ENCODE measurements at places on chromosomes 2 and 18.

GRCh38 chr2:230888824-230889400 is 24.2 kb downstream of the ITM2C start:
- no peak for DNase-seq

DNA sequence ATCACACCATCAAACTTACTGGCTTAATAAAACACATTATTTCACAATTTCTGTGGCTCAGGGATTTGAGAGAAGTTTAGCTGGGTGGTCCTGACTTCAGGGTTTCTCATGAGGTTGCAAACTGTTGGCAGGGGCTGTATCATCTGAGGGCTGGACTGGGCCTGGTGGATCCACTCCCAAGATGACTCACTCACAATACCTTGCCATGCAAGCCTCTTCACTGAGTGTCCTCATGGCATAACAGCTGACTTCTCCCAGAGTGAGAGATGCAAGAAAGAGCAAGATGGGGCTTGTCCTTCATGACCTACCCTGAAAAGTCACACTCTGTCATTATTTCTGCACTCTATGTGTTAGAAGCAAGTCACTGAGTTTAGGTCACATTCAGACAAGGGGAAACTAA is 73.8 kb downstream of the AQP4 start:
- no peak for DNase-seq

DNA sequence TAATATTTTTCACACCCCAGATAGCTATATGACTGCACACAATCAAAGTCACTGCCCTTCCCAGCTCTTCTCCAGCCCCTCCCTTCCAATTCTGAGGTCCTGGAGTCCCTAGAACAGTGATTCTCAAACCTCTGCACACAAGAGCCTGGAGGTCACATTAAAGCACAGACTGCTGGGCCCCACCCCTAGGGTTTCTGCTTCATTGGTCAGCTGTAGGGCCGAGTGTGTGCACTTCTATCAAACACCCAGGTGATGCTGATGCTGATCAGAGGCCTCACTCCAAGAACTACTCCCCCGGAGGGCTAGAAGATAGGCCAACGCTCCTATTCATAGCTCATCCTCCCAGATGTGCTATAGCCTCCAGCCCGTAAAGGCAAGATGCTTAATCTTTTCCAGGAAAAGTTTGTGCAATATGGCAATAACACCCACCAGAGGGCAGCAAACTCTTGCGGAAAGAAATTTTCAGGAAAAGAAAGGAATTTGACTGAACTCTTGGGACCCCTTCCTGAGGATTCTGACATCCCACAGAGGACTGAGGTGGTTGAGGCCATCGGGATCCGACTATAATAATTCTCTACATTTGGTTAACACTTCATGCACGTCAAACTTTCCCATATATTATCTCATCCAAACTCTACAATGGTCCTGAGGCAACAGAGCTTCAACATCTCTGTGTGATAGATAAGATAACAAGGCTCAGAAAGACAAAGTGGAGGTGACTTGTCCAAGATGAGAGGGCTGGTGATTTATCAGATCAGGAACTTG is 194.2 kb upstream of the PKDCC start:
- no peak for DNase-seq

DNA sequence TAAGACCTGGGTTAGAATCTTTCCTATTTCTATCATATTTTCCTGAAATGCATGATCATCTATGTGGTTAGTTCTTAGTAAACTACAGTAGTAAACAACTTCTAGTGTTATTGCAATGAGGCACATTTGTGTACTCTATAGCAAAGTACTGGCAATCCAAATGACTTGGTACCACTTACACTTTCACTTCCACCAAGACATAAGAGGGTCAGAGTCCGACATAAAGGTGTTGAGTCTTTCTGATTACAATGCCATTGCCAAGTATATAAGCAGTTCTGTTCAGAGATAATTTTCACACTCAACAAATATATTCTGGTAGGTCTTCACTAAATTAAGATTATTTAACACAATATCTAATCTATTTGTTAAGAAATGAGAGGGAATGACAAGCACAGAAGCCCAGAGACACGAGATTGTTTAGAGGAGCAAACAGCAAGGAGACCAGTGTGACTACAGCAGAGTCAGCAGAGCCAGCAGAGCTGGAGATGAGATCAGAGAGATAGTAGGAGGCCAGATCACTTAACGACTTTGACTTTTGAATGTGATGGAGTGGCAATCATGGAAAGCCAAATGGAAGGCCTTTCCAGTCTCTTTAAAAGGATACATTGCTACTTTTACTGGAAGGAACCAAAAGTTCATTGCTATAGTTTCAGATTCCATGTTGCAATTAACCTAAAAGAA is 27.5 kb downstream of the SOS1 start:
- DNase-seq, result no peak

- DNase-seq, result no peak
Measured at GRCh38 chr2:137539336-137539735, 424.9 kb upstream of the HNMT start.

GRCh38 chr18:8249811-8250210 is 359.4 kb upstream of the RAB12 start:
- DNase-seq, result no peak

GRCh38 chr2:227914362-227914761 is 42.9 kb downstream of the DAW1 start:
- no peak for DNase-seq

DNA sequence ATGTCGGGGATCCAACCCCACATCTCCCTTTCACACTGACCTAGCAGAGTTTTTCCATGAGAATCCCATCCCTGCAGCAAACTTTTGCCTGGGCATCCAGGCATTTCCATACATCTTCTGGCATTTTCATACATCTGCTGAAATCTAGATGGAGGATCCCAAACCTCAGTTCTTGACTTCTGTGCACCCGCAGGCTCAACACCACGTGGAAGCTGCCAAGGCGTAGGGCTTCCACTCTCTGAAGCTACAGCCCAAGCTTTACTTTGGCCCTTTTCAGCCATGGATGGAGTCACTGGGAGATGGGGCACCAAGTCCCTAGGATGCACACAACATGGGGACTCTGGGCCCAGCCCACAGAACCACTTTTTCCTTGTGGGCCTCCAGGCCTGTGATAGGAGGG is 32.2 kb upstream of the TEX51 start:
- no peak for DNase-seq

DNA sequence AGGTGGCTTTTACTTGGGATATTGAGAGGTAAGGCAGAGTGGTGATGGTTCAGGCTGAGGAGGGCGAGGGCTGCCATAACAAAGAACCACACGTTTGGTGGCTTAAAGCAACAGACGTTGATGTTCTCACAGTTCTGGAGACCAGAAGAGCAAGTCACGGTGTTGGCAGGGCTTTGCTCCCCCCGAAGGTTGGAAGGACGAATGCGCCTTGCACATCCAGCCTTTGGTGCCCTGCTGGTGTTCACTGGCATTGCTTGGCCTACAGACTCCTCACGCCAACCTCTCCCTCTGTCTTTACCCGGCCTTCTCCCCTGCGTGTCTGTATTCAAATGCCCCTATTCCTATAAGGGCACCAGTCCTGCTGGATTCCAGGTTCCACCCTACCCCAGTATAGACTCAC is 125.4 kb downstream of the TPO start:
- peak; percentile 9 for DNase-seq

- DNase-seq, result no peak
Measured at GRCh38 chr2:127611076-127611925, 34.7 kb upstream of the GPR17 start.

GRCh38 chr2:235756491-235756890 is 262.6 kb downstream of the AGAP1 start:
- no peak for DNase-seq

GRCh38 chr2:25991965-25992364 is 9.7 kb upstream of the KIF3C start:
- no peak for DNase-seq

DNA sequence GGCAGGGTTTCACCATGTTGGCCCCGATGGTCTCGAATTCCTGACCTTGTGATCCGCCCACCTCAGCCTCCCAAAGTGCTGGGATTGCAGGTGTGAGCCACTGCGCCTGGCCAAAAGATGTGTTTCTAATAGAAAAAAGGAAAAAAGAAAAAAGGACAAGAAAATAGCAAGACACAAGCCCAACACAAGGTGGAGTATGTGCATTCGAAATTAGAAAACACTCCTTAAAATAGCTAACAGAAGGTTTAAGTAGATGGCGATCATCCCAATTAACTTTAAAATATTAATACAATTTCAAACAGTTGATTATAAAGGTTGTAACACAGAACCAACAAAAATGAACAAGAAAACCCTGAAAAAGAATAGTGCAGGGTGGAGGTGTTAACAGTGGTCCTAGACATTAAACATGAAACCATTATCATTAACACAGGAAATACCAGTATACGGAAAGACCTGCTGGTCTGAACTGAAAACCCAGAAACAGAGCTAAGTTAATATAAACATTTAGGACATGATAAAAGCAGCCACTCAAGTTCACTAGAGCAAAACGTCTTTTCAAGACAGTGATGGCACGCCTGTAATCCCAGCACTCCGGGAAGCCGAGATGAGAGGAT is 57.9 kb downstream of the HDLBP start:
- DNase-seq, result no peak

GRCh38 chr2:195447323-195447975 is 209.6 kb upstream of the SLC39A10 start:
- DNase-seq, result no peak

DNA sequence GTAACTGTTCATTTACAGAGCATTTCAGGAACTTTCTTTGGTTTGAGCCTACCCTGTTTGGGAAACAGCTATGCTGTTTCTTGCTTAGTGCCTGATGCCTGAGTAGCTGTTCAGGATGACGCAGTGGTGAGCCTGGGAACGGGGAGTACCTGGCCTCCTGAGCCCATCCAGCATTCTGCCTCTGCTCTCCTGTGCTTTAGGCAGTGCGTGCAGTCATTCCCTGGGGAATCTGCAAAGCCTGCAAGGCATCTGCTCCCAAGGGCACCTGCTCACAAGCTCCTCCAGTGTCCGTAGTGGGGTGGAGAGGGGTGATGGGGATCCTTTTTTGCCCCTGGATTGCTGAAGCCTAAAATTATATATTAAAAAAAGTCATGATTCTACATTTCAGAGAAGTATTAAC is 68.8 kb downstream of the RAPGEF4 start:
- DNase-seq, result no peak

DNA sequence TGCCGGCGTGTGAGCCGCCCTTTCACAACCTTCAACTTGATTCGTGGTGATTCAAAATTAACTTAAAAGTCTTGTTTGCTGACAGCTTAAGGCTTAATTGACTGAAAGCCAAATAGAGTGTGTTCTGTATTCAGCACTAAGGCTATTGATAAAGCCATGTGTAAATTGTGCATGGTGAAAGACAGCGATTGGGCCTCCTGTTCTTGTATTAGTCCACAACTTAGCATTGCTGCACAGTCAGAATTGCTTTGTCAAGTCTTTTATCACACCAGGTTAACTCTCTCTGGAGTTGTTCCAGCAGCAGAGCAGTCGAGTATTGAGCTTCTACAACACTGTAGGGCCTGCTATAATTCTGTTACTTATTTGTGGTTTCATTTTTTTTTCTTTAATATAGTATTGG is 210.1 kb downstream of the WDR7 start:
- DNase-seq, result no peak

- no peak for DNase-seq
Measured at GRCh38 chr18:6885992-6886796, 156.7 kb downstream of the ARHGAP28 start.

DNA sequence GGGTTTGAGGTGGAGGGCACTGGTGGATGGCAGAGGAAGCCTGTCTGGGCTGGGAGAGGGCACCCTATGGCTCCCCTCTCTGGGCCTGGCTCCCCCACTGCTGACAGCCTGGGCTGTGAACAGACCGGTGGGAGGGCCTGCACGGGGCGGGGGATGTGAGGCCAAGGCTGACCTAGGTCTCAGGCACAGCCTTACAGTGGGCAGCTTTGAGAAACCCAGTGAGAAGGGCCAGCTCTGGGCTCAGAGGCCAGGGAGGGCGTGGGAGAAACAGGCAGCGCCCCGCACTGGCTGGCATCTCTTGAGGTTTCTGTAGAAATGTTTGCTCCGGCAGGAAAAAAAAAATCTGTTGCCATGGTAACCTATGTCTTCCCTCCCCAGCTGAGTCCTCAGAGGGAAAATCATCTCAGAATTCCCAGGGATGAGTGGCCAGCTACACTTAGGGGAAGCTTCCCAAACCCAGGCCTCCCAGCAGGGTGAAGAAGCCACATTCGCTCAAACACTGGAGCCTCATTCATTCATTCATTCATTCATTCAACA is 71.7 kb upstream of the TAF1B start:
- DNase-seq, result no peak

- DNase-seq, result no peak
Measured at GRCh38 chr2:36355890-36356297, 316 bp downstream of the CRIM1 start.

DNA sequence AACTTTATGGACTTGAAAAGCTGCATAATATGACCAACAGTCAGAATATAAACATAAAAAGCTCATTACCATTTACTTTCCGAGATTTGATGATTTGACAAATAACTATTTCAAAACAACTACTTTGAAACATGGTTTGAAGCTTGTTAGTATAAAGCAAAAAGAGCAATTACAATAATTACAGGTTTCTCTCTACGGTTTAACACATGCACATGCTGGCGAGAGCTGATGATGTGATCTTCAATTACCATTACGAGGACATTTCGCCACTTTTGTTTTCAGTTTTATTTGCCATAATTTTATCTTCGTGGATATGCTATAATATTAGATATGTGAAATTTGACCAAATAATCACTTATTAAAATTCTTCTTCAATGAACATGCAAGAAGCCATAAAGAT is 270.1 kb downstream of the TCF4 start:
- no peak for DNase-seq

- DNase-seq, result no peak
Measured at GRCh38 chr18:66708646-66709045, 104.8 kb upstream of the CDH19 start.

- no peak for DNase-seq
Measured at GRCh38 chr2:241263061-241263460, 52.4 kb downstream of the HDLBP start.

GRCh38 chr18:45980229-45980628 is 13.1 kb upstream of the EPG5 start:
- no peak for DNase-seq

DNA sequence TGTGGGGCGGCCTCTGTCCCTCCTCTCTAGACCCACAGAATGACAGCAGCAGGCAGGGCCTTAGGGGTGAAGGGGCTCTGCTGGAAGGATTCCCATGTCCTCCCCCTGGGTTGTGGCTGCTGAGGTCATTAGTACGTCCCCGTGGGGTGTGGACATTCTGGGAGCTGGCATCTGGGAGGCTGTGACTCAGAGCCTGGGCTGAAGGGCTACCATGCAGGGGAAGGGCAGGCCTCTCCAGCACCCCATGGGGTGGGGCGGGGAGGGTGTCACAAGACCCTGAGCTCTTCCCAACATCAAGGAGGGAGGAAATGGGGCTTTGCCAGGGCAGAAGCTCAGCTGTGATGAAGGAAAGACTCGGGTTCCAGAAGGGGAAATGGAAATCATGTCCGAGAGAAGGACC is 105.8 kb upstream of the SMAD2 start:
- DNase-seq, result no peak

- DNase-seq, result no peak
Measured at GRCh38 chr2:98387478-98387877, 41.2 kb downstream of the CNGA3 start.

- DNase-seq, result no peak
Measured at GRCh38 chr2:47429795-47430194, 26.8 kb downstream of the MSH2 start.

- no peak for DNase-seq
Measured at GRCh38 chr2:27000228-27000627, 29.8 kb downstream of the MAPRE3 start.

- DNase-seq, result no peak
Measured at GRCh38 chr18:37668971-37669747, 103.6 kb upstream of the CELF4 start.

Data from T-helper 1 cell (primary cell).